ENCODE measurements at places on chromosomes 3 and 15.

DNA sequence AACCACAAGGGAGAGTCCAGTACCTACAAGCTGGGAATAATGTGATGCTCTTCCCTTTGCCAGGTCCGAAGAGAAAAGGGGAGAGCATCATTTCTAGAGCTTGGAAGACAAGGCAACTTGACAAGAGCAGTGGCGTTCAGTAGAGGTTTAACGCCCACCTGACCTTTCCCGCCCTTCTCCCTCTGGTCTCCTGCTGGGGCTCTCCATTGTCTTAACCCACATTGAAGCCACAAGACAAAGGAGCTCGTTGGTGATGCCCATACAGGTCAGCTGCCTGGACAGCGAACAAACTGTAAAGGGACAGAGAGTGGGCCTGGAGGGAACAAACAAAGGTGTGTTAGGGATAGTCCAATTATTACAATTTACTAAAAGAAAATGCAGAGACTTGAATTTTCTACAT lies 13.1 kb upstream of the DUT start:
- no peak for DNase-seq

GRCh38 chr3:53536282-53536681 lies 41.9 kb downstream of the CACNA1D start:
- DNase-seq = no peak

DNA sequence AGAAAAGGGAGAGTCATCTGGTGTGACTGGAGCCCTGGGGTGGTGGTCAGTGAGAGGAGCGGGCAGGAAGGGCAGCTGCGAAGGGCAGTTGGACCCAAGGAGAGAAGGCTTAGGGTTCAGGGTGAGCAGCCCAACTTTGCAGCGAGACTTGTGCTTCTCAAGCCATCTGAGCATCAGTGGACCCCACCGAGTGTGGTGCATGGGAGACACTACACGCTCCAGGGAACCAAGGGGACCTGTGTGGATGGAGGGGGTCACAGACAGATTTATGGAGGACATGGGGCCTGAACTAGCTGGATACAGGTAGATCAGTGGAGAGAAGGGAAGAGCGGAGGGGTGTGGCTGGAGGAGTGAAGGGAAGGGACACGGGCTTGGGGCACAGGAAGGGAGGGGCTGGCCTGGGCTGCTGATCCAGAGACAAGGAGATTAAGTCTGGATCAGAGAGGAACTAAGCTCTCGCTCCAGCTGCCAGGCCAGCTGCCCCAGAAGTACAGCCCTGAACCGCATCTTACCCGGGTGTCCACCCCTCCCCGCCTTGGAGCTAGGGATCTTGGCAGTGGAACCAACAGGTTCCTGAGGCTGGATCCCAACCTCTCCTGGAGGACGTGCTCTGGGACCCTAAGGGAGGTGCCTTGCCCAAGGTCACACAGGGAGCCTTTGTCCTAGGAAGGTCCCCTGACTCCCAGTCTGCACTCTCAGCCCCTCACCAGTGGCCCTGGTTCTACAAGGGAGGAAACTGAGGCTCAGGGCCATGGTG lies 120.5 kb downstream of the CORO2B start:
- DNase-seq = no peak

GRCh38 chr3:151770956-151771355 lies 37.2 kb downstream of the AADACL2 start:
- no peak for DNase-seq

- no peak for DNase-seq
Measured at GRCh38 chr15:94761574-94761973, 530.2 kb downstream of the MCTP2 start.

DNA sequence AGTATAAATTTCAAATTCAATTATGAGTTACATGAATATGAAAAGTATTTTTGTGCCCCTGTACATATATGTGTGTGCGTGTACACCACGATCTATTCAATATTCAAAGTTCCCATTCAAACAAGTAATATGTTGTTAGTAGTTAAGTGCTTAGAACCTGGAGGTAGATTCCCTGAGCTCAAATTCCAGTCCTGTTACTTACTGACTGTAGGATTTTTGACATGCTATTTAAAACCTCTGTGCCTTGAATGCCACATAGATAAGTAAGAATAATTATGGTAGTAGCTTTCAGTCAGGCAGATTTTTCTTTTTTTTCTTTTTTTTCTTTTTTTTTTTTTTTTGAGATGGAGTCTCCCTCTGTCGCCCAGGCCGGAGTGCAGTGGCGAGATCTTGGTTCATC lies 53.3 kb upstream of the CMSS1 start:
- DNase-seq = no peak

GRCh38 chr15:67094001-67094826 lies 28.8 kb downstream of the SMAD3 start:
- no peak for DNase-seq

- no peak for DNase-seq
Measured at GRCh38 chr15:50261981-50262380, 3.5 kb downstream of the HDC start.

DNA sequence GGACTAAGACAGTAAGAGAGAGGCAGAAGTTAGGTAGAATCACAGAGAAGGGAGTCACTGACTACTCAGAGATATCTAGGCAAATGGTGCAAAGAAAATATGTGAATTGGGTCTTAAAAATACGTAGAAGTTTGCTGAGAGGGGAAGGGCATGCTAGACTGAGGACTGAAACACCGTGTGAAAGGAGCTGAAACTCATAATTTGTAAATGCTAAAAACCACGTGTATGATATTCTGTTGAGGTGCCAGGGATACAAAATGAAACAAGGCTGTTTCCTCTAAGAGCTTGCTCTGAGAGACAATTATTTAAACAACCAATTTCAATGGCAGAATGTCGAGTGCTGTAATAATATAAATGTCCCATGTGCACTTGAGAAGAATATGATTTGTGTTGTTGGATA lies 47.2 kb downstream of the NCK1 start:
- no peak for DNase-seq

DNA sequence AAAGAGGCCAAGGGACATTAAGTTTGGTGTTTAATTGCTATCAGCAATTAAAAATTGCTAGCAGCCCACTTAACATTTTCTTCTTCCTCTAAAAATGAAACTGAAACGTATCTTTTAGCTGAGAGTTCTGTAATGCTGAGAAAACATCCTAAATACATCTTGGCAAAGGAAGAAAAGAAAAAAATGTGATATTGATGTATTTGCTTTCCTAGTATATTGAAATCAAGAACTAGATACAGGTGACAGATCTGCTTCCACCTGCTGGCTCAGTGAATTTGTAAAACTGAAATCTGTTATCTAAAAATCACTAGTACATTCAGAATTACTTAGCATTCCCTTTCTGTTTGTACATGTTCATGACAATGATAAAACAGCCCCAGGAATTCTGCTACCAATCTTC lies 283.2 kb downstream of the ZBTB20 start:
- no peak for DNase-seq

GRCh38 chr15:76321171-76321570 lies 9.9 kb upstream of the ETFA start:
- no peak for DNase-seq

GRCh38 chr3:123082370-123083065 lies 15.7 kb downstream of the PDIA5 start:
- DNase-seq = no peak

DNA sequence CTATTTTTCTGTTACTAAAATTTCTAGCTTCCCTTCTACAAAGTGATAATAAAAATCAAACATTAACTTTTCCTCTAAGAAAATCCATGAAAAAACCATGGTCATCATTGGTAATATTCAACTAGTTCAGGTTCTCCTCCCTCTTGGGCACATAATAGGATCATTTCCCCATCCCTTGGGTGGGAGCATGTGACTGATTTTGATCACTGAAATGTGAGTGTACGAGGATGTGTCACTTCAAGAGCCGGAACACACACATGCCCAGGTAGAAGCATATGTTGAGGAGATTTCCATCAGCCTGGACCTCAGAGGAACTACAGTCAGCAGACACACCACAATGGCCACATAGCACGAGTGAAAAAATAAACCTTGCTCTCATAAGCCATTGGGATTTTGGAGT lies 36.1 kb downstream of the AP3S2 start:
- no peak for DNase-seq

DNA sequence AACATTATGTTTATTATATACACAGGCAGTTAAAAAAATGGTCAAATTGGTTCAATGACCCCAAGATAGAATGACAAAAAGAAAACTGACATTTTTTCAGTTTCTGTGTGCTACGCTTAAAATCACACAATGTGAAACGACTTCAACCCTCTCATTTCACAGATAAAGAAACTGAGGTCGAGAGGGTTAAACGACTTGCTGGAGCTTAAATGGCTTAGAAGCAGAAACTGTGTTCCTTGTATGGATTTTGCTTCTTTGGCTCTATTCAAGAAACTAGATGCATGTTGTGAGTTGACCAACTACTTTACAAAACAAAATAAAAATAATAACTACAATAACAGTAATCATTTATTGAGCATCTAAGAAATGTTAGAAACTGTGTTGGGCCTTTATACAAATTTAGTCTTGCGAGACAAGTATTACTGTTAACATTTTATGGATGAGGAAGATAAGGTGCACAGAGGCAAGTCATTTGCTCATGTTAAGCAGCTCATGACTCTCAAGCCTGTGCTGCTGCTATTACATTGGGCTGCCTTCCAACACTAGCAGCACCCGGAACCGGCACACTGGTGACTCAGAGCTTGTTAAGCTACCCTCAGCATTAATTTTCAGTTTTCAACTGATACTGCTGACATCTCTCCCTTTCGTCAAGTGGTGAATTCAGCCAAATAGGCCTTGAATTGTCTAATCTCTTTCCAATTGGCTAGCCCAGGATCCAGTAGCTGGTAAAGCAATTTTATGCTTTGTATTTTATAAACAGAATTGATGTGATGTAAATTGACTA lies 487.6 kb downstream of the NAALADL2 start:
- peak; percentile 31 for DNase-seq

- no peak for DNase-seq
Measured at GRCh38 chr3:151491525-151491924, 30.7 kb upstream of the IGSF10 start.

DNA sequence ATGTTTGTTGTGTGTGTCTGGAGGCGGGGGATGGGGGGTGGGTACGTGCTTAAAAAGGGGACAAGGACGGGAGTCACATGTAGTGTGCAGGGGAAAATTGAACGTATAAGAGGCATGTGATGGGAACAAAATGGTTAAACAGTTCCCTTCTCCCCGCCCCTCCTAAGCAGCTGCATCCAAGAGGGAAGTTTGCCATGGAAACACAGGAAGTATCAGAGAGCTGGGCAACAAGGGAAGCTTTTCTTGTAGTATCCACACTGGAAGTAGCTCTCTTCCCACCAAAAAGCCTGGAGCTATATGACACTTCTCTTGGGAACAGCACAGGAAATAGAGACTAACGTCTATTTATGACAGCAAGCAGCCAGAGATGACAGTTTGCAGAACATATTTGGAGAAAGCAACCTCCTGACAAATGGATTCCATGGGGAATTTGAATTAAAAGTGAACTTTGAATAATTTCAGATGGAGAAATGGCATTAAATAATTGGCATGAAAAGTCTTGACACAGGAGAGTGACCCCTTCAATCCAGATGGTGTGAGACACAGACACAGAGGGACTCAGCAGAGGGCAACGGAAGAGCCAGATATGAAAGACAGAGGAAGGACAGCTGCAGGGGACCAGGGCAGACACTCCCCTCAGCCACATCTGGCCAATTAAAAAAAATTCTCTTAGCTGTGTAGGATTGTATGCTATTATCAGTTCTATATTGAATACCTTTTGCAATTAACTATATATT lies 294.2 kb upstream of the TBL1XR1 start:
- no peak for DNase-seq

DNA sequence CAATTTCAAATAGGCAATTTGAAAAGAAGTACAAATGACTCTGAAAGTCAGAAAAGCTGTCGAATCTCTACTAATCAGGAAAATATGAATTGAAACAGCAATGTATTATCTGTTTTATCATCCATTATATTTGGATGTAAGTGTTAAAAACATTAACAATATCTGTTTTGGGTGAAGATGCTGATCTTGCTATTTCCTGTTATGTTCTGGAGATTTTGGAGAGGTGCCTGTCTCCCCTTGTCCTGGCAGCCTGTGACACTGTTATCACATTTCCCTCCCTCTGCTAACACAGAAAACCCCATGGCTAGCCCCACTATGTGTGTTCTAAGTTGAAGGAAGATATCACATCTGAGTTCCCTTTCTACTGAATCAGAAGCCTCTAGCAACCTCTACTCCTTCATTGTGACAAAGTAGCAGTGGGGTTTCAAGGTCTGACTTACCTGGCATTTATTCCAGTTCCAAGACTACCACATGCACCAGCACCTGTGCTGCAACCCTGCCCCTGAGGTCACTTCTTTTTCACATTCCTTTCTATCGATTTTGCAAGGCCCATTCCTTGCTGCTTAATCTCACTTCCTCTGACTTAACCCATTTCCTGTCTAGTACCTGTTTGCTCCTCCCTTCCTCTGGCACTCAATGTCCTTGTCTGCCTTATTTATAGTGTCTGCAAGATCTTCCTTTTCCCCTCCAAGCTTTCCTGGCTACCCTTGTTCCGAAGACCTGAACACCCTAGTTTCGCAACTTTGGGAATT lies 95.5 kb upstream of the COL8A1 start:
- no peak for DNase-seq

- DNase-seq = no peak
Measured at GRCh38 chr3:22007368-22007767, 256.4 kb upstream of the ZNF385D start.

DNA sequence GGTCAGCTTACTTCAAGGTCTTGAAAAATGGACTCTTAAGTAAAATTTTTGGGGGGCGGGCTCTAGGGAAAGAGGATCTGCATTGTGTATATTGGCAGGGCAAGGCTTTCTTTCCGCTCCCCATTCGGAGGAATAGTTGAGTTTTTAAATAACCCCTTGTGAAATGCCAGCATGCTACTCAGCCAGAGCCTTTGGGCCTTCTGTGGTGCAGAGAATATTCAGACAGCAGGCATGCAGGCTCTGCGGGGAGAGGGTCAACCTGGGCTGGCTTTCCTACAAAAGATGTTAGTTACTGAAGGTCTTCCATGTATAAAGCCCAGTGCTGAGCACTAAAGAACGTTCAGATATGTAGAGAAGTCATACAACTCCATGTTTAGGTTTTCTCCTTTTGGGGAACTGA lies 40.6 kb downstream of the ADAMTSL3 start:
- DNase-seq = no peak

- DNase-seq = no peak
Measured at GRCh38 chr3:100402891-100403290, 1.6 kb downstream of the LNP1 start.

- no peak for DNase-seq
Measured at GRCh38 chr3:173096140-173096539, 44.9 kb downstream of the SPATA16 start.
